ENCODE measurements at places on chromosomes 16 and 17.

DNA sequence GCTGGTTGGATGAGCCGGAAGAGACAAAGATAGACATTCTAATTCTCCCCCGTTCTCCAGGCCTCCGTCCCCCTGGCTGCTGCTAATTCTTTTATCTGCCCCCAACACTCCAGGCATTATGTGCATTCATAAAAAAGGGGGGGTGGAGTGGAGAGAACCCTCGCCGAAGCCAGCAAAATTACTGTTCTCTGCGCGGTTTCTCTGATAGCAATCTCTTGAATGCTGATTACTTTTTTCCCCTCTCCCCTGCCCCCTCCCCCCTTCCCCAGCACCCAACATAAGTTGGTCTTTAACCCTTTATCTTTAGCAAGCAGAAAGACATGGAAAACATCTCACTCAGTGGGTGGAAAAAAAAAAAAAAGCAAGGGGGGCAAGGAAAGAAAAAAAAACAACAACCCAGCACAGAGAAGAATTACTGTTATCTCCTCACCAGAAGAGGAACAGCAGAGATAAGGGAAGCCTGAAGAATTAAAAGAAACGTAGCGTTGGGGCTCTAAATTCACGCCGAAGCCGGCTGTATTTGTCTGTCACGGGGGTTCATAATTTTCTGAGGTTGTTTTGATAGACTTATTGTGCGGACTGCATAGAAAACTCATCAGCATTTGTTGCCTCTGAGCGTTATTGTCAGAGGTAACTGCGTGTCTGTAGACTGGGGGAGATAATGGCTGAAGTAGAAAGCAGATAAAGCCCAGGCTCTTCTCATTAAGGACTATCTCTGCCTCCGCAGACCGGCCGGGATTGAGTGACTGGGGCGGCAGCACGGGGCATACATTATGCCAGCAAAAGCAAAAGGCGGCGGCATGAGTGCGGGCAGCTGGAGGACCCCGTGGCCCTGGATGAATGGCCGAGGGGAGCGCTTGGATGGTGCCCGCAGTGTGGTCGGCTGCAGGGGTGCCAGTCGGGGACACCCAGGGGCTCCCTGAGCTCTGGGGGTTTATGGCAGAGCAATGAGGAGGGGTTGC lies 126.9 kb downstream of the MRM1 start:
- DNase-seq = no peak

DNA sequence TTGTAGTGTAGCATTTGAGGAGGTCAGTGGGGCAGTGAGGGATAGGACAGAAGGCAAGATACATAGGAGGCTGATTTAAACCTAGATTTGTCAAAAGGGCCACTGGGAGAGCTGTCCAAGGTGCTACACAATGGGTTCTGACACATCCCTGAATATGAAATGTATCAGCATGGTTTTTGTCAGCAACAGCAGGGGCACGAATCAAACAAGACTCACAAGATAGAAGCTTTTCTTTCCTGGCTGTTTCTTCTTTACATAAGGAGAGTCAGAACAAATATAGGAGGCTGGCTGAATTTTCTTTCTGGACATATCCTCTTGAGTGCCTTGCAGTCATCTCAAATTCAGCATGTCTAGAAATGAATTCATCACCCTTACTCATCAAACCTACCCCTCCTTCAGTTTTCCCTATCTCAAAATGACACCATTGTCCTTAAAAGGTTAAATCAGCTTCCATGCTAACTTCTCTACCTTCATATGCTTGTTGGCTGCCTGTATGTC lies 130.5 kb downstream of the NPIPB5 start:
- no peak for DNase-seq

DNA sequence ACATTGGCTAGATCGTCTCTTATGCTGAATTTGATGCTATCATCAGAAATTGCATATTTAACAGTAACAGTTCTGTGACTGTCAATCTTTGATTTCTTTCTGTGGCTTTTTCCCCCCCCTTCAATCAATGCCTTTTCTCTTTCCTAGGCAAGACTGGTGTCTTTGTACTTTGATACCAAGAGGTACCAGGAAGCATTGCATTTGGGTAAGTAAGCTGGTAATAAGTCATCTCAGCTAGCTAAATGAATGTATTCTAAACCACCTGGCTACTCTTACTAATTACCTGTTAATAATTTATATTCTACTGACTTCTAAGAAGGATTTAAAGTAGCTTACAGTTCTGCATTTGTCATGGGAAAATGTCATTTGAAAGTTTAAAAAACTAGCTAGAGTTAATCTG lies 20.1 kb downstream of the PSMD11 start:
- DNase-seq = no peak

DNA sequence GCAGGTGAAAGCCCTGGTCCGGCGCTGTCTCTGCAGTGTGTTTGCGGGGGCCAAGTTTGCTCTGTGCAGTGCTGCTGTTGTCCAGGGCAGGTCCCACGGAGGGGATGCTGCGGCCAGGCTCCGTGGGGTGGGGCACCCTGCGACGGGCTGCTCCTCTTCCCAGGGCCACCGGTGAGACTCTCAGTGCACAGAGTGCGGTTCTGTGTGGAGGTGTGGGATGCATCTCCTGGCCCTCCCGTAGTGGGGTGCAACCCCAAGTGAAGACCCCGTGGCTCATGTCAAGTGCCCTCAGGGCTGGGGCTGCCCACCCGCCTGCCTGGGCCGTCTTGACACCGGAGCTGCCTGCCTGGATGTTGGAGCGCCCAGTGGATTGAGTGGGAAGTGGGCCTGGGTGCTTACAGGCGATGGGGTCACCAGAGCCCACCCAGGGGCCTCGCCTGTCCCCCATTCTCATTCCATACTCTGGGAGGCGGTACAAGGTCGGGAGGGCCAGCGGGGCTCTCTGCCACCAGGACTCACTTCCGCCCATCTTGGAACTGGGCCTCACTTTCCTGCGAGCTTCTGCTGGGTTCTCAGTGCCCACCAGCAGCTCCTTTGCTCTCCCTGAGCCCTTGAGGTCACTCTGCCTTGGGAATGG lies 119.9 kb downstream of the BANP start:
- DNase-seq = no peak

DNA sequence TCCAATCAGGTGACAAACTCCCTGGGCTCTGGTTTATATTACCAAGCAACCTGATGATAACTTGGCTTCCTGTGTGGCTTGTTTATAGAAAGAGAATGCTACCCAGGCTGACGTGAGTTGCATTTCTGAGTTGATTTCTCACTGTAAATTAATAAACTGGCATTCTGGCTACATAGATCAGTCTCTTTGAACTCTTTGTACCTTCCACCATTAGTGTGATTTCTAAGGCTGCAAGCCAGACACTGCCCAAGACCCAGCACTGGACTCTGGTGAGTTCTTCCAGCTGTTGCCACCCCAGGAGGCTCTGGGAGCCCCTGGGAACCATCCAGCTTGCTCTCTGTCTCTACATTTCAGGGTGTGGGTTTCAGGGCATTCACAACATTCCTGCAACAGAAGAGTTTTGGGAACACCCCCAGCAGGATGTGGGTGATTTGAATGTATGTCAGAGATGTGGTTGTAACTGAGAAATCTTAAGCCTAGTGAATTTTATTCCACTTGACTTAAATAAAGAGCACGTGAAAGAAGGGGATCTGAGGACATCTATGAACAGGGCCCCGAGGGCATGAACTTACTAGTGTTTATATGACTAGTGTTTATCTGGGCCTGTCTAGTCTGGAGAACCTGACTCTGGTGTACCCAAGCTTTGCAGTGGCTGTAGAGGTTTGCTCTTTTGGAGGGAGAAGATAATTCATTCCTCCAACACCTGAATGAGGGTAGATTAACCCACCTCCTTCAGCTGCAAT lies 30.3 kb upstream of the LRRC37A start:
- no peak for DNase-seq

- DNase-seq = no peak
These were observed 271.9 kb upstream of the PMFBP1 start for GRCh38 chr16:72443809-72444208.

DNA sequence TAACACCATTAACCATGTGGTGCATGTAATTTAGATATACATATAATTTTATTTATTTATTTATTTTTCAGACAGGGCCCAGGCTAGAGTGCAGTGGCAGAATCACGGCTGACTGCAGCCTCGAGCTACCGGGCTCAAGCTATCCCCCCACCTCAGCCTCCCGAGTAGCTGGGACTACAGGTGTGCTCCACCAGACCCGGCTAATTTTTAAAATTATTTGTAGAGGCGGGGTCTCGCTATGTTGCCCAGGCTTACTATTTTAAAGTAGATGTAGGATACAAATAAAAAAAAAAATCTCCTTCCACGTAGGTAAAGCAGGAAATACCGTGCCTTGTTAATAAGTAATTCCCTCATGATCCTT lies 446 bp upstream of the COQ7 start:
- DNase-seq = no peak

- DNase-seq = no peak
These were observed 19.9 kb downstream of the CMTM4 start for GRCh38 chr16:66676599-66676998.

GRCh38 chr17:56918916-56919315 lies 5.1 kb upstream of the TRIM25 start:
- no peak for DNase-seq

DNA sequence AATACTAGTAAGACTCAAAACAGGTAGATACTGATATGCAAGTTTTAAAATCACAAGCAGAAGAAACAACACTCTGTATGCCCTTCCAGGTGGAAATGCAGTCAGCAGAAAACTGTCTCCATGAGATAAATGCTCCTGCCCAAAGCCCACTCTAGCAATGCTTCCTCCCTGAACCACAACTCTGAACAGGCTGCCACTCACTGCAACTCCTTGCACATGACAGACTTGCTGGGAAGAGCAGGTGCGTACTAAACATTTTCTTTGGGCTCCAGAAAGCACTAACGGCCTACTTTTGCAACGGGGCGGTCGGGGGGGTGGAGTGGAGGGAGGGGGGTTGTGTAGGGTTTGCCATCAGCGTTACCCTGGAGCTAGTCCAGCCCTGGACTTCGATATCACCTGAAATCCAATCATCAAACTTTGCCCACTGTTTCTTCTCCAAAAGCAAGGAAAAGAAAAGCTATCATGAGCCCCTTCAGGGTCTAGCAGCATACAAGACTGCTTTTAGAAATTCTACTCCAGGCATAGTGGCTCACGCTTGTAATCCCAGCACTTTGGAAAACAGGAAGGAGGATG lies 46.1 kb downstream of the ANKRD11 start:
- no peak for DNase-seq

DNA sequence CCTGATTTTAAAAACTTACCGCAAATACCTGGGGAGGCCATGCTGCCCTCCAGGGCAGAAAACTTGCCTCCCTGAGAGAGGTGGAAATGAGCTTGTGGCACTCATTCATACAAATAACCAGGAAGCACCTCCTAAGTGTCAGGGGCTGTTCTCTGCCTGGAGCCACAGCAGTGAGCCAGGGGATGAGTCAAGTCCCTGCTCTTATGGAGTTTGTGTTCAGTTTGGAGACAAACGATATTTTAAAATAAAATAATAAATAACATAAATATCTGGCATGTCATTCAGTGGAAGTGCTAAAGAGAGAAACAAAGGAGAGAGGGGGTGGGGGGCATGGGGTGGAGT lies 313.8 kb downstream of the C16orf95 start:
- DNase-seq = no peak

DNA sequence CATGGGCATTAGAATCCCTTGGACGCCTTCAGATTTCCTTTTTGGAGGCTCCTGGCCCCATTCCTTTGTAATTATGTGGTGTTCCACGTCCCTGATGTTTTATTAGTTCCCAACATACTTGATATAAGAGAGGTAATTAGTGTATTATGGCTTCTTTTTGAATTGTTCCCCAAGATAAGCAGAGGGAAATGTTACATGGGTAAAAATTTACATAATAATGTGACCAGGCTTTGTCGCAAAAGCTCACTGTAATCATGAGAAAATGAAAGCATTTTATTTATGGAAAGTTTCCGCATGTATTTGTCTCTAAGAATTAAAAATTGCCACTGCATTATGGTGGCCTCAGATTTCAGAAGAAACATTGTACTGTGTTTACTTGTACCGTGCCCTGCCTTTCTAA lies 177.8 kb downstream of the PRKCA start:
- DNase-seq = no peak

GRCh38 chr16:77840093-77840492 lies 51.7 kb downstream of the VAT1L start:
- DNase-seq = no peak

DNA sequence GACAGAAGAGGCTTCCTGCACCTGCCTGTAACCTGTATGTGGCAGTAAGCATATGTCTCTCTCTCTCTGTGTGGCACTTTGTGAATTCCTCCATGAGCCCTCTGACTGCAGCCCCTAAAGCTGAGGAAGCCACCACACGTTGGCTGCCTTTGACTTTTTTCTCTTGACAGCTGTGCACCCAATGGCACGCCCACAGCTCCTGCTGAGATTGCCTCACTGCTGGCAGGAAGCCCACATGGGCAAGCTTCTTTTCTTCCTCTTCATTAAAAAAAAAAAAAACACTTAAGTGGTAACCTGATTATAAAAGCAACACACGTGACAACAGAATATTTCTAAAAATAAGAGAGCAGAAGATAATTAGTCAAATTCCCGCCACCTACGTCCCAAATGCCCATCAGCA lies 34.0 kb upstream of the PIRT start:
- DNase-seq = no peak

DNA sequence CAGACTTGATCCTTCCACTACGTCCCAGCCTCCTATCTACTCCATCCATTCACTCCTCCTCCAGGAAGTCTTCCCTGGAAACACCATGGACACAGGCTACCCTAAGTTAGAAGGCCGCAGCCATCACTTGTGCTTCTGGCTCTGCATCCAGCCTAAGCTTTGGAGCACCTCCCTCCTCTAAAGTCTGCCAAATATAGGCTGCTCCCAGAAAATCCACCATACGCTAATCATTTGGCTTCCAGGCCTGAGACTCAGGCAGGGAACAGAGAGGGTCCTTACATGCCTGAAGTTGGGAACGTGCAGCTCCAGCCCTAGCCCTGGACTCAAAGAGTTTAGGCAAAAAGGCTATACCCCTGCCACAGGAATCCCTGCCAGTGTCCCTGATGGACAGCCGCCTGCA lies 6.7 kb downstream of the PCGF2 start:
- no peak for DNase-seq

DNA sequence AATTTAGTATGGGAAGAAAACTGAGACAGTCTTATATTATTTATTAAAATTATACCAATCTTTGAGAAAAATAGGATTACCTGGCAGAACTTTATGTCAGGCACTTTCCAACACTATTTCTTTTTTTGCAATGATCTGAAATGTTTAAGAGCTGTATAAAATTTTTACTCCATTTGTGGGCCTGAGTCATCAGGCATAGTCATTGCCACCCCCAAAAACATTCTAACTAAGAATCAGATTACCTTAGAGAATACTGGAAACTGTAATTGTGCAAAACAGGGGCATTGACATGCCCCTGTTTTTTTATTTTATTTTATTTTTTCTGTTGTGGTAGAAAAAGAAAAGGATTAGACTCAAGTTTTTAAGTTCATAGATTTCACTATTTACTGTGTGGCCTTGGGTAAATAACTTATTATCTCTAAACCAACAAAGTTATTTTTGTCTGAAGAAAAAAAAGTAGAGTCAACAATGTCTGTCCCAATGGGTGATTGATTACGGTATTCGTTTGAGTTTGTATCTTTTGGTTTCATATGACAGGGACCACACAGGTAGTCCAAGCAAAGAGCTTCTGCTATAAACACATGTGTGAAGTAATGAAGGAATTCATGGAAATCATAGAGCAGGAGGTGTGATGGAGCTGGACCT lies 24.6 kb downstream of the VAT1L start:
- no peak for DNase-seq

- peak; percentile 94 for DNase-seq
These were observed 69.6 kb downstream of the SEC14L1 start for GRCh38 chr17:77210331-77210730.
